Gastrocnemius medialis (tissue), 4 donors: ENCODE measurements at places on chromosomes 13 and 19. TPM values are rescaled to one million over a fixed set of nuclear protein-coding genes. Genes with fewer than 3 reads are reported as not detected.

Gene EFNA2
- total RNA-seq, result not detected

Gene FAM124A
- 0.75 TPM for total RNA-seq

Gene TMC4
- total RNA-seq, result not detected

Gene FPR2
- total RNA-seq, result not detected

Gene ASPDH
- not detected for total RNA-seq

Gene ANGPTL4
- 19.7 TPM for total RNA-seq

Gene CTXN1
- total RNA-seq, result not detected

Gene SLITRK5
- not detected for total RNA-seq

Gene MCEMP1
- total RNA-seq, result 1.2 TPM

Gene KANK3
- 13.8 TPM for total RNA-seq

Gene BST2
- 25.5 TPM for total RNA-seq

Gene ZNF492
- total RNA-seq, result not detected

Gene ACER1
- not detected for total RNA-seq

Gene PTPRS
- 21.1 TPM for total RNA-seq

Gene ONECUT3
- not detected for total RNA-seq

Gene ETV2
- total RNA-seq, result not detected

Gene SLC25A30
- total RNA-seq, result 10.9 TPM

Gene TNFSF11
- total RNA-seq, result 0.83 TPM

Gene CCL25
- total RNA-seq, result not detected
